Astrocyte of the spinal cord (primary cell): ENCODE measurements at places on chromosomes 7 and 10.

DNA sequence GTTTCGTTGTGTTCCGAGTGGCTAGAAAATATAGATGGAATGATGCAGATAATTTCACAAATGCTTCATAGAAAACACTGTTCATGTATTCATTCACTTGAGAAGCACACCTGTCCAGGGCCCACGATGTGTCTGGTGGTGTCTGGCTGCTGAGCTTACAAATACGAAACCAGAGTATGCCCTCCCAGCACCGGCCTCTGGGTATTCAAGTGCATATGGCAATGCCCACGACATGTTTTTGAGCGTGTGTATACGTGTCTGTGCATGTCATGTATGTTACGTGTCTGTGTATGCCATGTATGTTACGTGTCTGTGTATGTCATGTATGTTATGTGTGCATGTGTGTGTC lies 37.9 kb downstream of the IL2RA start:
- DNase-seq, result no peak

GRCh38 chr10:839550-840205 lies 91.8 kb downstream of the LARP4B start:
- DNase-seq, result peak; percentile 13

DNA sequence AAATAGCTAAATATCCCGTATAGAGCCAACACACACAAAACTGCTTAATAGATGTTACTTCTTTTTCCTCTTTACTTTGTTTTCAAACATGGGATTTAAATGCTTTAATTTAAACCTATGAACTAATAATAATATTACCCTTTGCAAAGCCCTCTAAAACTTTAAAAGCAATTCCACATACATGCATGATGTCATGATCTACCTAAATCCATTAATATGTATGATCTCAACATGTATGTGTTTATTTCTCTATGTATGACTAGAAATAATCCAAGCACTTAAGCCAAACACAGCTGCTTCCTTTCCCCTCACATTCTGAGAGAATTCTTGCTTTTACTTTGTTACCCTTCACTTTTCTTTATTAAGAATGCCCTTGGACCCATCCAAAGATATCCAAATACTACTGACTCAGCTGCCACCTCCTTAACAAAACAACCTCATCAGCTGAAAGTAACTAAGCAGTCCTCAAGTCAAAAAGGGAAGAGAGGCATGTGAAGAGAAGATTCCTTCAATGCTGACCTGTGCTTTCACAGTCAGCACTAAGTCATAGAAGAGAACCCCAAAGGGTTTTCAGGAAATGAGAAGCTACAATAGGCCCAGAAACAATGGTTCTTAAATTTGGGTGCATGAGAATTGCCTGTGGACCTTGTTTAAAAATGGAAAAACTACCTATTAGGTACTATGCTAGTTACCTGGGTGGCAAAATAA lies 266.4 kb upstream of the LRGUK start:
- no peak for DNase-seq

- DNase-seq, result peak; percentile 56
Measured at GRCh38 chr7:17299483-17299991, 1.1 kb downstream of the AHR start.

DNA sequence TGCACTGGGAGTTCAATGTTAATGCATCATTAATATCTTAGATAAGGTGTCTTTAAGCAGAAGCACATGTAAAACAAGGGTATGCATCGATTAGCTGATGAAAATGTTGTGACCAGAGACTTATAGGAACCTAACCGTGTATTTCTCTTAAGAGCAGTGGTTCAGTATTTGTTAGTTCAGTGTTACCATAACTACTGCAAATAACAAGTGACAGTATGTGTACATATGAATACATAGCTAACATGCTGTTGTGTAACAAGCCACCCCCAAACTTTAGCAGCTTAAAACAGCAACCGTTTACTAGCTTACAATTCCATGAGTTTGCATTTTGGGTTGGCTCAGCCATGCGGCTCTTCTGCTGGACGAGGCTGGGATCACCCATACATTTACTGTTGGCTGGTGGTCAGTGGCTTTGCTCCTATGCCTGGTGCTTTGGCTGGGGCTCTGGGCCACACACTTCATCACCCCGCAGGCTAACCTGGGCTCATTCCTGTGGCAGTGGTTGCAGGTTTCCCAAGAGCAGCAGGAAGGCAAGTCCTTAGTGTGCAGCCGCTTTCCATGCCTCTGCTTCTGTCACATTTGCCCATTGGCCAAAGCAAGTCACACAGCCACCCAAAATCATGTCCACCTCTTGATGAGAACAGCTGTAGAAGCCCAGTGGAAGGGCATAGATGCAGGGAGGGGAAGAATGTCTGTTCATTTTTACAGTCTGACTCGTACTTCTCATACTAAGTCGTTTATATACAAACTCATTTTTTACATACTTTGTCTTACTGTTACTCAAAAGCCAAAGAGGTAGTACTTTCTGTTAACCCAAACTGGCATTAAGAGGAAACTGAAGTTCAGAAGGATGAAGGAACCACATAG lies 103.3 kb upstream of the GATA3 start:
- peak; percentile 15 for DNase-seq

GRCh38 chr7:29853072-29853471 lies 46.8 kb downstream of the WIPF3 start:
- DNase-seq, result no peak

GRCh38 chr10:74145133-74145532 lies 5.5 kb downstream of the AP3M1 start:
- DNase-seq, result peak; percentile 93

- no peak for DNase-seq
Measured at GRCh38 chr10:42574336-42574735, 64.0 kb downstream of the ZNF33B start.
